Frontal cortex (tissue), 4 donors: ENCODE measurements at places on chromosomes 5 and 9. TPM values are rescaled to one million over a fixed set of nuclear protein-coding genes. Genes with fewer than 3 reads are reported as not detected.

DNA sequence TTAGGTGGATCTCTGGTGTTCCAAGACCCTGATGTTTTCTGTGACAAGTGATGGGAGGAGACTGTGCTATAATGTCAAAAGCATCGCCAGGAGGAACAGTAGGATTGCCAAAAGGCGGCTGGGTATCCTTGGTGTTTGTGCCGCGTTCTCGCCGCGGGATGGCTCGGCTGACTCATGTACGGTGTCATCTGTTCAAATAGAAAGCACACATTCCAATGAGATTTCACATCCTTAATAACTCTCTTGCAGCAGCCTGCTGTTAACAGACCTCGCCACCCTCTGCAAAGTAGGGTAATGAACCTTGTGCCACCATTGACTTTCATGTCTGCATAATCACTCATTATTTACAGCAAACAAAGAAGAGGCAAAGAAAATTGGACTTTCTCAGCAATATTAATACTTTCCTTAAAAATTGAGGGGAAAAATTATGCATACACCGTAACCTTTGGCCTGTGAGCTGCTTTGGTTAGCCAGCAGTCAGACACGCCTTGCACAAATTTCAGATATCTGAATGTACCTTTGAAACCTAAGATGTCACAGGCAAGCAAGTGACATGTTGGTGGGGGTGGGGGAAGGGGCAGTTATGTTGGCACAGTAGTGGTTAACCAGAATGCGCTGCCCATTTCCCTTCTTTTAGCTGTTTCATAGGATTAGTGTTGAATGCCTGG is 289.4 kb downstream of the EFNA5 start:
- no peak for DNase-seq

DNA sequence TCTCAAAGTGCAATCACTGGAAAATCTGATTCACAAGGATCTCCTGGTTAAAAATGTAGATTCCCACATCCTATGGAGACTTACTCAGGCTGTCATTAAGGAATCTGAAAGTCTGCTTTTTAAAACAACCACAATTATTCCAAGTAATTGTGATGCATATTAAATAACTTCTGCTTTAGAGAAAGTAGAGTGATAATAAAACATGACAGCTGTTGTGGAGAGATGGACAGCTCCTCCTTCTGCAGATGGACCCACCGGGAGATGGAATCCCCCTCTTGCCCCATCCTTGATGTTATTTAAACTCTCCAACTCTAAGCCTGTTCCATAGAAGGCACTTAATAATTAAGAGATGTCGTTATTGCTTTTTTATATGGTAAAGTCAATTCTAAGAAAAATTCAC is 802.2 kb downstream of the CDH12 start:
- no peak for DNase-seq

- no peak for DNase-seq
Measured at GRCh38 chr9:4927701-4928100, 57.4 kb upstream of the JAK2 start.

GRCh38 chr9:122088880-122089706 is 4.0 kb downstream of the TTLL11 start:
- no peak for DNase-seq

- DNase-seq: no peak
Measured at GRCh38 chr9:126607731-126608130, 6.0 kb upstream of the LMX1B start.

DNA sequence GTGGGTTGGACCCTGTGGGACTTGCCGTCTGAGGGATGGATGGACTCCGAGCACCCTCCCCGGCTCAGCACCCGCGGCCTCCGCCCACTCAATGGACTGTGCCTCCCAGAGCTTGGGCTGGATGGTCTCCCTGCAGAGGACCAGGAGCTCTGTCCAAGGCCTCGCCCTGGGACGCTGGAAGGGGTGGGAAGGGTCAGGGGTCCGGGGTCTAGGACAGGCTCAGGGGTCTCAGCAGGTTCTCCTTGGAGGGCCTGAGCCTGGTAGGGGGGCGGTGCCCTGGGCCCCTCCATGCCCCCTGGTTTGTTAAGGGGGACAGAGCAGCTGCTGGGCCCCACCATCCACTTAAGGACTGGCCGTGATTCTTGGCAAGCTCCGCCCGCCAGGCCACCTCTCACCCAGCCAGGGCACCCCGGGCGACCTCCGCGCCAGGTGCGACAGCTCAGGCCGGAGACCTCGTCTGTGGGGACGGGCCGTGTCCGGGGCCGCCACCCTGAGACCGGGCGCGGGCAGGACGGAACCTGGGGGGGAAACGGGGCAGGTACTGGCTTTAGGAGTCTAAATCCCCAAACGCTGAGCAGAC is 29.2 kb downstream of the EXOC3 start:
- DNase-seq: no peak

- DNase-seq: no peak
Measured at GRCh38 chr9:73265876-73266275, 114.2 kb downstream of the ANXA1 start.

DNA sequence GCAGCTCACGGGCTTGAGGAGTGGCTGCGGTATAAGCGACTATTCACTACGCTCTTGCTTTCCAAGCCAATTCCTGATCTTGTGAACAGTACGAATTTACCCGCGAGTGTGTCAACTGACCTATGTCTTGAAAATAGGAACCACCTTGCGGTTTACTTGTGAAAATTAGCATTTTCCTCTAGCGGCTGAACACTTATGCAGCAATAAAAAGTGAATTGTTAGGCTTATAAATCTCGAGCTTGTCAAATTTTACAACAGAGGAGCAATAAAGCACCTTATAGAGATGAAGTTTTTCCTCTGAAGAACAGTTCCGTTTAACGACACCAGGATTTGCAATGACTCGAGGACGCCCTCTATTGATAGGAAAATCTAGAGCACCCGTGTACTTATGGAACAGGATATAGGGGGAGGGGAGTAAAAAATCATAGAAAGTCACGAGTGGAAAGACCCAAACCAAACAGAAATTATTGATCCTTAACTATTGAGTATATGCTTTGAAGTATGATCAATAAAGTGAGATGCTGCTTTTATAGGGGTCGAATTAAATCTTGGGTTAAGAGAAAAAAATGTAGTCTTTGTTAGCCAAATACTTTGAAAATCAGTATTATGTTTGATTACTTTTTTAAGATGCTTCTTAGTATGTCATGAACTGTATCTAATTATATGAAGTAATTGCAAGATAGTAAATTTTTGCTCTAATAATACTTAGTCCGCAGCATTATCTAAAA is 1.9 kb upstream of the RGMB start:
- peak; percentile 51 for DNase-seq

DNA sequence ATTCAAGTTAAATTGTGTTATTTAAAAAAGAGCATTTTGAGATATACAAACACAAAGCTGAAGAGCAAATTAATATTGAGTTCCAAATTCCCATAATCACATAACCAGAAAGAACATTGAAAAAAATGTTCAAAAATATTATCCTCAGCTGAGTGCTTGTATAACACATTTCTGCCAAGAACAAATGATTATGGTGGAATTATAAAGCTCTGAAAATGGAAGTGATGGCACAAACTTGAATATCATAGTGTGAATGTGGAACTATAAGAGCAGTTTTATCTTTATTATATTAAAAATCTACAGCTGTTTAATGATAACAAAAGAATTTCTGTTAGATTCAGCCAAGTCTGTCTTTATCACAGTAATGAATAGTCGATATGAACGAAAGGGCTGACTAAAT is 117.8 kb downstream of the MEF2C start:
- DNase-seq: no peak

- DNase-seq: no peak
Measured at GRCh38 chr5:175253597-175253996, 190.4 kb downstream of the DRD1 start.

DNA sequence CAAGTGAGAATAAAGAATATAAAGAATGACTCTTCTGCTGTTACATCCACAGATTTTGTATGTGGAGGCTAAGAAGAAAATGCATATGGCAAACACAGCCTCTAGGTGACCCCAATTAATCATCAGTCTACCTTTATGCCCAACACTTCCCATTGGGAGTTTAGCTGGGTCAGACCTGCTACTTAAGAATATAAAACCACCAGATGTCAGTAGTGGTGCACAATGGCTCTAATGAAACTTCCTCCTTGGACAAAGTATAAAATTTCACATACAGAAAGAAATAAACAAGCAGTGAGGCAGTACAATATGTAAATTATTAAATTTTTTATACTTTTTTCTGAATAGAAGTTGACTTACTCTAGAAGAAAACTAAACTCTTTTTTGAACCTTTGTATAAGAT is 539.9 kb downstream of the BRINP1 start:
- DNase-seq: no peak

DNA sequence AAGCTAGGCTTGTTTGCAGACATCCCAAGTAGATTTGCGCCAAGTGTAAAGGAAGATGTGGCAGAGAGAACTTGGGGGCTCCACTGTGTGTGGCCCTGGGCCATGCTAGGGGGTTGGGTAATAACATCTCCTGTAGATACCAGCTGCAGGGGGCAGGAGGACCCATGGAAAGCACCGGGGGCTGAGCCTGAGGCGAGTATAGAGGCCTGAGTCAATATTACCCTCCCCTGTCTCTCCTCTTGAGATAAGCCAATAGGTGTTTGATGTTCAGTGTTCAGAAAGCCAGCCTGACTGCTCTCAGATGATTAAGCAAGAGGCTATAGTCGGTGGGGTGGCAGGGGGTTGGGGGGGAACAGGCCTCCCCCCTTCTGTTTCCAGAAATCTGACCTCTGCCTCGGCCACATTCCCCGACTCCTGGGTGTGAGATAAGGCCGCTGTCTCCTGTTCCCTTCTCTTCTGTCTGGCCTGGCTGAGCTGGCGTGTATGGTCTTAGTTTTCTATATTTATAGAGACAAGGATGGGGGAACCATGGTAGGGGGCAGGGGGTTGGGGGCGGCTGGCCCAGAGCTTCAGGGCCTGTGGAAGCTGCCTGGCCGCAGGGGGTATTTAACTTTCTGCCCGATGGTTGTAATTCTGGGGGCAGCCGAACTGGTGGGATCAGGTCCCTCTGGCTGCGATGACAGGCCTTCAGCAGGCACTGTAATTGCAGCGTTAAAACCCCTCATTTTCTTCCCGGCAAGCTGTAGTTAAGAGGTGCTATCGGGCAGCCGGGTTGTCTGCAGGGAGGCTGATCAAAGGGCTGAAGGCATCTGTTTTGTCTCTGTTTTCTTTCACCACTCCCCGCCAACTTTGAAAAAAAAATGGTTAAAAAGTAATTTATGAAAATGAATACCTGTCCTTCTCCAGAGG is 292.0 kb downstream of the NSG2 start:
- no peak for DNase-seq

DNA sequence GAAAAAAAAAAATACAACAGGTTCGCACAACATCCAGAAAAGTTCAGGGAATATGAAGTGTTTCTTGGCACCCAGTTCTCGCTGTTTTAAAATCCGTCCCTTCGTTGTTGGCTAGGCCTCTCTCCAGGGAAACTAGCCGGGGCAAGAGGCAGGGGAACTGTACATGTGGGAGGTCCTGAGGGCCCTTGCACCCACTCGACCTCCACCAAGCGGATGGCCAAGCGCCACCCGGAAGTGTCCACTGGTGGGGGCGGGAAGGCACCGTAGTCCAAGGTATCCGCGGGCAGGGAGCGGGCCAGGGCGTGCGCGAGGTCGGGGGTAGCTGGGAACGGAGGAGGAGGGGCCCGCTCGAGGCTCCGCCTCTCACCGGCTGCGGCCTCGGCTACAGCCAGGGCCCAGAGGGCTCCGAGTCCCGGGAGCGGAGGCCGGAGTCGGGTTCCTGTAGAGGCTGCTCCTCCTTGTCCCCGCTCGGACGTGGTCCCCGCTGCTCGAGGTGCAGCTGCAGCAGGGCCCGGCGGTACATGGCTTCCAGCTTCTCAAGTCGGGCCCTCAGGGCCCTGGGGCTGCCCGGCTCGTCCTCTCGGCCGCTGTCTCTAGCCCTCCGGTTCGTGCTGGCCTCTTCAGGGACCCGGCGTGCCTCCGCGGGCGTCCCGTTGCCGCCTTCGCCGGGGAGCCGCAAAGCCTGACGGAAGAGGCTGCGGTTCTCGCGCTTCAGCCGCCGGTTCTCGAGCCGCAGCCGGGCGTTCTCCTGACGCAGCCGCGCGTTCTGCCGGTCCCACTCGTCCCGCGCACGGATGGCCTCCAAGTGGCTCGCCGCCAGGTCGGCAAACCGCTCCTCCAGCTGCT is 720 bp downstream of the TUSC1 start:
- DNase-seq: peak; percentile 70

DNA sequence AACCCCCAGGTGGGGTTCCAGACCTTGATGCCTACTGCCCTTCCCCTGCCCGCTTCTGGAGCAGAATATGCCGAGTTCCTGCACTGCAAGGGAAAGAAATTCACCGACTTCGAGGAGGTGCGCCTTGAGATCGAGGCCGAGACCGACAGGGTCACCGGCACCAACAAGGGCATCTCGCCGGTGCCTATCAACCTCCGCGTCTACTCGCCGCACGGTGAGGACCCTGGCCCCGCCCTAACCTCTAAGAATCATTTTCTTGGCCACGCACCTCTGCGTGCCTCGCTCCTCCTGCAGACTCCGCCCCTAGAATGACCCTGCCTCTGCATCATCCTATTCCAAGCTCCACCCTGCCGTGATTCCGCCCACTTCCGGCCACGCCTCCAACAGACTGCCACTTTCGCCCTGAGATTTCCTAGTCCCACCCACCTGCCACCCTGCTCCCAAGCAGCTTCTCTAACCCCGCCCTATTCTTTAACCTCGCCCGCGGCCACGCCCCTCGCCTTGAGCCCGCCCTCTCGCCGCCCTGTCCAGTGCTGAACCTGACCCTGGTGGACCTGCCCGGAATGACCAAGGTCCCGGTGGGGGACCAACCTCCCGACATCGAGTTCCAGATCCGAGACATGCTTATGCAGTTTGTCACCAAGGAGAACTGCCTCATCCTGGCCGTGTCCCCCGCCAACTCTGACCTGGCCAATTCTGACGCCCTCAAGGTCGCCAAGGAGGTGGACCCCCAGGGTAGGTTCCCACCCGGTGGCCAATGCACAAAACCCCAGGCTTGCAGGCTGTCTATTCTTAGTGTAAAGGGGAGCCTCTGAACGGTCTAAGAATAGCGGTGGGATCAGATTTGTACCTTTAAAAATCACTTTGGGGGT is 15.6 kb downstream of the DNM1 start:
- DNase-seq: peak; percentile 78

GRCh38 chr5:126561908-126562307 is 33.1 kb downstream of the ALDH7A1 start:
- DNase-seq: no peak

DNA sequence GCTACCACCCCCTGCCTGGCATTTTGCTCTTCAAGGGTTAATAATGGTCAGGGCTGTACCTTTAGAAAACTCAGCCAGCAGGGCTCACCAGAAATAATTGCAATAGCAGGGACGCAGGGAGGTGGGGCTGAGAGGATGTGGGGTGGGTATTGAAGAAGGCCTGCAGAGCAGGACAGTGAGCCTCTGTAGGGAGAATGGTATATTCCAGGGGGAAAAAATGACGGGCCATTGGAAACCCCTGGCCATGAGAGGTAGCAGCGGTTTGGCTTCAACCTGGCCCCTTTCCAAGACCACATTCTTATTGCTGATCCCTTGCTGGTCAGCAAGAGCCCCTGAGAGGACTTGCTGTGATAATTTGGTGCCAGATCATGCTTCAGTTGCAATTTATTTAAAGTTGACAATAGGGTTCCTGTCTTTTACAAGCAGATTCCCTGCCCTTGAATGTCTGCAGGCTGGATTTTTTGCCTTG is 36.7 kb upstream of the CTNNA1 start:
- no peak for DNase-seq

Gene ARID3C
- 0.82 TPM for total RNA-seq

Gene C6
- 0.41 TPM for total RNA-seq

Gene LCN15
- not detected for total RNA-seq

Gene SPAAR
- total RNA-seq: 0.41 TPM

Gene SLC36A3
- not detected for total RNA-seq

Gene ARL14EPL
- not detected for total RNA-seq

Gene ZNF474
- total RNA-seq: 1.6 TPM

Gene INSYN2B
- 0.82 TPM for total RNA-seq

Gene PLAC8L1
- total RNA-seq: 0.82 TPM

Gene FAM114A2
- 21.2 TPM for total RNA-seq

Gene LCN9
- total RNA-seq: not detected
